Activated CD8-positive, alpha-beta memory T cell treated with anti-CD3 and anti-CD28 coated beads, Interleukin-2, amount 50 U/mL, for 4 hours (primary cell): ENCODE measurements at places on chromosomes 3 and 15.

DNA sequence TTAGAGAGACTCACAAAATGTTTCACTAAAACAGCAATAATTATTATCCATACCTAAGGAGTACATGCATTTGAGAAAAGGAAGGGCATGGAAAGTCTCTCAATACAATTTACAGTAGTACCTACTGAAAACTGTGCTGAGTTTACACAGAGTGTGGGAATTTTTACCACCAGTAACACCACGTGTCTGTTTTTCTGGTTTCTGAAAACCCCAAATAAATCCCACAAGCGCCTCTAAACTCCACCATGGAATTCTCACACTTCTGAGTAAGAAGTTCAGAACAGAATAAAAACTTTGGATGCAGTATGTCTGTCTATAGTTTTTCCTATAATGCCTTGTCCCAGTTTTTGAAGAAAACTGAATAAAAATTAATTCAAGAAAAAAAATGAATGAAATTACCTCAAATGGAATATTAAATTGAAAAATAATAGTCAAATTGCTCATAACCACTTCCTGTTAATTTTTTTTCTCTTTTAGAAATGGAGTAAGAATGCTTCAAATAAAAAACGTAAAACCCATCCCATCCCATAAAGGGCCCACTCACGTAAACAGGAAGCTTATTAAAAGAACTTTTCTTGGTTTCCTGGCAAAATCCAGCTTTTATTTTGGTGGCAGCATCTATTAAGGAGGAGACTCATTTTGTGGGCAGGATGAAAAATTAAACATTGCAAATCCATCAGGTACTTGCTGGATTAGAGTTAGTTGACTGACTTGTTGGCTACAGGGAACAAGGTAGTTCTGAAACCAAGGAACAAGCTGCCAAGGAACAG, 378.1 kb downstream of the TIGIT start:
- no peak for DNase-seq

DNA sequence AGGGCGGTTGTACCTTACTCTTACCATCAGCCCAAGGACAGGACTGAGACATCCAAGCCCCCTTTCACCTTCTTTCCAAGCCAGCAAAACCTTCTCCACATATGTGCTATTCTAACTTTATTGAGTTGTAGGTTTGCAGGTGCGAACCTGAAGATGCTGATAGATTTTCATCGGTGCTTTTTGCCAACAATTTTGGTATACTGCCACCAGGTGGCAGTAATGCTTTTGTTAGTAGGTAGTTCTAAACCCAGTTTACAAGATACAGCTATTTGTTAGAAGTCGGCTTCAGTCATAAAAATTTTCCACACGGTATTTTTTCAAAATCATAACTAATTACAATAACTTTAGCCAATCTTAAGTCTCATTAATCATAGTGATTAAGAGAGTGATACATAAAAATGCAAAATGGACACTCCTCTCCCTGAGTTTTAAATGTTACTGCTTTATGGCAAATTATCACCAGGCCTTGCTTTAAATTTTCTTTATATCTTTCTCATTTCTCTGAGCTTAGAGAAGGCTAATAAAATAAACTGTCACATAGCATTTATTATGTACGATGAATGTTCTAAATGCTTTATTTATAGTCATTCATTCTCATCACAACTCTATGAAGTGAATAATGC, 636 bp downstream of the TBC1D21 start:
- DNase-seq = no peak

- DNase-seq = no peak
These were observed 15.3 kb downstream of the RLBP1 start for GRCh38 chr15:89205991-89206585.

- DNase-seq = no peak
These were observed 34.7 kb downstream of the ADAMTS9 start for GRCh38 chr3:64653101-64653500.

DNA sequence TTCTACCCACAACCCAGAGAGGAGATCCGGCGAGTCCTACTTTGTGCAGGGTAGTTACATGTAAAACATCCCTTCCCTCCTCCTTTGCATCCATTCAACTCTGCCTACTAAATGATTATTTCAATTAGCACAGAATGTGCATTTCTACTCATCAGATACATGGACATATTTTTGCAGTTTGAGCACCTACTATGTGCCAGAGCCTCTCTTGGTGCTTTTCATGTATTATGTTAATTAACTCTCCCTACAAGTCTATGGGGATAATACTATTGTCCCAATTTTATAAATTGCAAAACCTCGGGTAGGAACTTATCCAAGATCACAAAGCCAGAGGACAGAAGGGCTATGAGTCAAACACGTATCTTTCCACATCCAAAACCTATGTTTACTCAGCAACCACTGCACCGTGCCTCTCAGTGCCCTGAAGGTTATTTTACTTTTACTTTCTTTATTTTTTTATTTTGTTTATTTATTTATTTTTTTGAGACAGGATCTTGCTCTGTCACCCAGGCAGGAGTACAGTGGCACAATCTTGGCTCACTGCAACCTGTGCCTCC, 432.8 kb downstream of the MAGI1 start:
- DNase-seq = no peak

- DNase-seq = peak; percentile 6
These were observed 1.3 kb upstream of the KLHL40 start for GRCh38 chr3:42683875-42684598.

DNA sequence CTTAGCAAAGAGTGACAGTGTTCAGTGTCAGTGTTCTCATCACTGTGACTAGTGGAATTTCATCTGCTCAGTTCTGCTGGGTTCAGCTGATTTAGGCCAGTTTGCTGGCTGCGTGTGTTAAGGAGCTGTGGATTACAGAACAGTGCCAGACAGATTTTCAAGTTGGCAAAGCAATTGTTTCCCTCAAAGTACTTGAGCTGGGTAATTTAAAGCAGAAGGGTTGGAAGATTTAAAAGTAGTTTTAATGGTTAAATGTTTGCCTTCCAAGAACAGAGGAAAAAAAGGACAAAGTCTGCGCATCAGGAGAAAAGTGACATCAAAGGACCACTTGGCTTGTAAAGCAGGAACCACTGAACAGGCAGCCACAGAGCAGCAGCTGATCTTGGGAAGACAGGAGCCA, 8.7 kb downstream of the ESYT3 start:
- no peak for DNase-seq

DNA sequence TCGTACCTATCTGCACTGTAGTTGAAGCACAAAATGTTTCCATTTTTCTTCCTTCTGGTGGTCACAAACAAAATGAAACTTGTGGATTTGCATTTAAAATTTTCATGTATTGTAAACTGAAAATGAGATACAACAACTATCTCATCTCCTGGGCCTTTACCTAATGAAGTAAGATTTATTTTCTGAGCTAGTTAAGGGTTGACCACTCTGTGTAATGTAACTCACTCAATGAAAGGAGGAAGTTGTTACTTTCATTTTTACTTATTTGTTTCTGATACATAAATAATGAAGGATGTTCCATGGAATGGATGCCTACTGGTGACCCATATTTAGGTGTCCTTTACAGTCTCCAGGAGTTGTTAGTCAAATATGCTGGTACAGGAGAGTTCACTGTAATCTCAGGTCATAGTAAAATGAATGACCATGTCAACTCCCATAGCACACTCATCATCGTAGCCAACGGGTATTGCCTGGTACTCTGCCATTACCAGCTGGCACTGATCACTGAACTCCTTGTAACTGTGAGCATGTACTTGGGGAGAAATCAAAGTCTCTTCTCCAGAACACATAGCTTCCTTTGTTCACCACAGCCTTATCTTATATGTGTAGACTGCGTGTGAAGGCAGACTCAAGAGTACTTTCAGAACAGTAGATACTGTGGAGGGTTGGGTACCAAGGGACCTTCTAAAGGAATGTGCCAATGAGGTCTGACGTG, 474.2 kb upstream of the ROBO2 start:
- no peak for DNase-seq

GRCh38 chr3:136381051-136381450, 130.9 kb downstream of the PCCB start:
- no peak for DNase-seq

- no peak for DNase-seq
These were observed 47.9 kb downstream of the QTRT2 start for GRCh38 chr3:114104414-114104813.

DNA sequence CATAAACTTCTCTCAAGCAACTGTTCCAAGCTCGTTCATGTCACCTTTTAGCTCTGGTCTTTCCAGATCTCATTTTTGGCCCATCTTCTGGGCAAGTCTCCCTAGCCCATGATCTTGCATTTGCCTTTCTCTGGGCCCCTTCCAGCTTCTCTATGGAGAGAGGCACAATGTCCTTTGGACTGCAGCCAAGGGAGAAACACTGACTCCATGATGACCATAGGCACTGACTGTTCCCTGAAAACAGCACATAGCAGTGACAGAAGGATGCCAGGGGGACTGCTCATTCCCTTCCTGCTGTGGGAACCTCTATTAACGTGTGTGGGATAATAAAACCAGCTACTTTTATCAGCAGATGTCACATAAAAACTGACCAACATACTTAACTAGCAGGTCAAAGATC, 60.3 kb downstream of the STRIT1 start:
- DNase-seq = no peak

DNA sequence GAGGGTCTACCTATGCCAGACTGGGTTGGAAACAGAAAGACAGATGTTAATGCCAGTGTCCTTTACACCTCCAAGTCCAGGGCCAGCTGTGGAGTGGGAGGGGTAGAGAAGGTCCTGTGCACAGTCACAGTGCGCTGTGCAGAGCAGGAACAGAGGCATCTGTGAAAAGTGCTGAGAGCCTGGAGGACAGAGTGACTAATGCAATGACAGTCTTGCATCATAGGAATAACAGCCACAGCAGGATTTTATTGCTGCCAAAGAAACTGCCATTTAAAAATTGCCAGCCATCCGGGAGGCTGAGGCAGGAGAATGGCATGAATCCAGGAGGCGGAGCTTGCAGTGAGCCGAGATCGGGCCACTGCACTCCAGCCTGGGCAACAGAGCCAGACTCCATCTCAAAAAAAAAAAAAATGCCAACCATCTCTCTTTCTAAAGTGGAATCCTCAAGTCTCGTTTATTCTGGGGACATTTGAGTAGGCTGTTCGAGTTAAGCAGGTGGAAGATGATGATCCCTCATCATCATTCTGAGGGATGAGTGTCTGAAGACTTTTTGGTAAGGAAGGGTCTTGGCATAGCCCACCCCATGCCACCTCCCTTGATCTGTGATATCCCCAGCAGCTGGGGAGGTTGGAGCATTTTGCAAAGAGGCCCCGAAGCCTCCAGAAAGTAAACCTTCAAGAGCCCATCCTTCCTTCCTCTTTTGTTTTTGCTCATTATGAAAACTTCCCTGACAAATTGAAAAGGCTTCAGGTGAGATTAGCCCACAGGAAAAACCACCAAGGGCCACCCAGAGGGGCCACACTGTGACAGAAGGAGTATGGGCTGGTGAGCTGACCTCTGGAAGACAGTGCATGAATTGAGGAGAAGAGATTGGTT, 7.7 kb downstream of the CCR2 start:
- DNase-seq = no peak

DNA sequence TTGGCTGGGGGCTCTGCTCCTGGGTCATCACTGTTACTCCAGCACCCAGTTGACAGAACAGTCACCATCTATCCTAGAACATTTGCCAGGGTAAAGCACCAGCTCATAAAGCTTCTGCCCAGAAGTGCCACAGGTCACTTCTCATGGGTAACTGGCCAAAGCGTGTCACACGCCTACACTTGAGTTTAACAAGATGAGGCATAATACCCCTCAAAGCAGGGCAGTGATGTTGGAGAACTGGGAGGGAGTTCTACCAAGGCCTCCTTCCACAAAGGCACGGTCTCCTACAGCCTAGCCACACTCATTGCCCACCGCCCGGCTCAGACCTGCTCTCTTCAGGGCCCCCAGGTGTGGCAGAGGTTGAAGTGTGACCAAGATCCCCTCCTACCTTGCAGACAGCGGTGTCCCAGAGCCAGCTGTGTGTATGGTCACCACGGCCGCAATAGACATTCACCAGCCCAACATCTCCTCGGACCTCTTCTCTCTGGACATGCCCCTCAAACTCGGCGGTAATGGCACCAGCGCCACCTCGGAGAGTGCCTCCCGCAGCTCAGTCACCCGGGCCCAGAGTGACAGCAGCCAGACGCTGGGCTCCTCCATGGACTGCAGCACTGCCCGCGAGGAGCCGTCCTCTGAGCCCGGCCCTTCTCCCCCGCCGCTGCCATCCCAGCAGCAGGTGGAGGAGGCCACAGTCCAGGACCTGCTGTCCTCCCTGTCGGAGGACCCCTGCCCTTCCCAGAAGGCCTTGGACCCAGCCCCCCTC, 107.7 kb downstream of the ETFA start:
- DNase-seq = no peak

- DNase-seq = no peak
These were observed 4.9 kb downstream of the ABHD17C start for GRCh38 chr15:80699981-80700380.

DNA sequence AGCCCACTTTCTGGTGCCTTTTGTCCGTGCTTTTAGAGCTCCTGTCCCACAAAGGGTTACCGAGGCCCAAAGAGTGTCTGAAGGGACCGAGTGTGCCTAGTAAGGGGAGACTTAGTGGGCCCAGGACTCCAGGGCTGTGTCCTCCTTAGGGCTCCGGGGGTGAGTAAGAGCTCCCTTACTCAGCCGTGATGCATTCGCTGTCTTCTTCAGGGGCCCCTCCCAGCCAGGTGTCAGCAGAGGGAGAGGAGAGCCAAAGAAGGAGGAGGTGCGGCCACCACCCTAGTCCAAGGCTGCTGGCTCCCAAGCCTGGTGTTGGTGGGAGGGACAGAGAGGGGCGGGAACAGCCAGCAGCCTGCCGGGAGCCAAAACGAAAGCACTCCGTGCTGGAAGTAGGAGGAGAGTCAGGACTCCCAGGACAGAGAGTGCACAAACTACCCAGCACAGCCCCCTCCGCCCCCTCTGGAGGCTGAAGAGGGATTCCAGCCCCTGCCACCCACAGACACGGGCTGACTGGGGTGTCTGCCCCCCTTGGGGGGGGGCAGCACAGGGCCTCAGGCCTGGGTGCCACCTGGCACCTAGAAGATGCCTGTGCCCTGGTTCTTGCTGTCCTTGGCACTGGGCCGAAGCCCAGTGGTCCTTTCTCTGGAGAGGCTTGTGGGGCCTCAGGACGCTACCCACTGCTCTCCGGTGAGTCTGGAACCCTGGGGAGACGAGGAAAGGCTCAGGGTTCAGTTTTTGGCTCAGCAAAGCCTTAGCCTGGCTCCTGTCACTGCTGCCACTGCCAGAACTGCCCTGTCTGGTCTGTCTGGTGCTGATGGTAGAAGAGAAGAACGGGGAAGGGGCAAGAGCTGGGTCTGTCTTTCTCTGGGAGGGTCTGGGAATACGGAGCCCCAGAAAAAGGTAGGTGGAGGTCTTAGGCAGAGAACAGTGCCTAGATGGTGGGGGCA, at the start of gene IL17RC:
Gene IL17RC (plus strand): TSS at position 365 of the 947 bp plus-strand sequence. CDS start 218 bp downstream, at position 583.
- DNase-seq = peak; percentile 54

- no peak for DNase-seq
These were observed 154.5 kb upstream of the TBL1XR1 start for GRCh38 chr3:177351757-177352158.

GRCh38 chr15:39717134-39717533, 65.5 kb downstream of the FSIP1 start:
- no peak for DNase-seq

GRCh38 chr15:80611543-80612080, 83.5 kb upstream of the ABHD17C start:
- DNase-seq = no peak

DNA sequence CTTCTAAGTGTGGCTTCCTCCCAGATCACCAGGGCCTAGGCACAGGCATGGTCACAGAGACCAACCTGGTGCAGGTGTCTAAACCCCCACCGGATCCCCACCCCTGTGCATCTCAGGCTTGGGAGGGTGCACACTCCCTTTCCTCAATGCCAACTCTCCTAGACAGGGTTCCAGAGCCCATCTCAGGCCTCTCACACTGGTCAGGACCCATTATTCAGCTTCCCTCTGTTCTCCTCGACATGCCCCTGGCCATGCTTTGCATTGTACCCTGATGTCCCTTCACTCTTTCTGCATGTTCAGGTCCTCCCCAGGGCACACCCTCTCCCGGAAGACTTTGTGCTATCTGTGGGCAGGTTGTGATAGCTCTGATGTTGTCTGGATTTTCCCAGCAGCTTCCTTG, 23.5 kb downstream of the FGD5 start:
- DNase-seq = no peak
